Stimulated activated CD8-positive, alpha-beta memory T cell treated with anti-CD3 and anti-CD28 coated beads, Interleukin-4, amount 100 ng/mL, for 4 hours (primary cell): ENCODE measurements at places on chromosomes 1 and 21.

GRCh38 chr1:161907265-161907664 lies 116.4 kb downstream of the OLFML2B start:
- no peak for DNase-seq

DNA sequence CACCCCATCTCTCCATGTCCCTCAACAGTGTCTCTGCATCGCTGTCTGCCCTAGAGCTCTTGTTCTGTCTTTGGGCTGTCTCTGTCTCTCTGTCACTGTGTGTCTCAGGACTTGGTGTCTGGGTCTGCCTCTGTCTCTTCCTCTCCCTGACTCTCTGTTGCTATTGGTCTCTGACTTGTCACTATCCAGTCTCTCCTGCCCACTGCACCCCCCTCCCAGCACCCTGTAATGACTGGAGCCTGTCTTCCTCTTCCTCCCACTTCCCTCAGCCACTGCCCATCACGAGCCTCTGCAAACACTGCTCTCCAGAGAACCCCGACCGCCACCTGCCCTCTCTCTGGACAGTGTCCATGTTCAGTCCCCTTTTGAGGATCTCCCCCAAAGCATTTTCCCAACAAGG lies 12.1 kb downstream of the PEAR1 start:
- DNase-seq, result no peak

DNA sequence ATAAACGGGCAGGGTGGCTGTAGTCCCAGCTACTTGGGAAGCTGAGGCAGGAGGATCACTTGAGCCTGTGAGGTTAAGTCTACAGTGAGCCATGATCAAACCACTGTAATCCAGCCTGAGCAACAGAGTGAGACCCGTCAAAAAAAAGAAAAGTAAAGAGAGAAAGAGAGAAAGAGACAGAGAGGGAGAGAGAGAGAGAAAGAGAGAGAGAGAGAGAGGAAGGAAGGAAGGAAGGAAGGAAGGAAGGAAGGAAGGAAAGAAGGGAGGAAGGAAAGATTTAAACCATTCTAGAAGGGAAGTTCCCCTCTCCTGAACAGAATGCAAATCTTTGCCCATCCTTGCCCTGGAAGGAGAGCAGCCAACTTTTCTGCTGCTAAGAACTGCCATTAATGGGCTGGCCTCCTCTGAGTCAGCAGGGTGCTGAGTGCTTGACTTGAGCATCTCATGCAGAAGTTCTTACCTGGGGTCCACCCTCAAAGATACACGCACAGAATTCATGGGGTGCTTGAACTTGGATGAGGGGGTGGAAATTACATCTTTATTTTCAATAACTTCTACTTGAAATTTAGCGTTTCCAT lies 24.5 kb upstream of the TARDBP start:
- DNase-seq, result no peak

DNA sequence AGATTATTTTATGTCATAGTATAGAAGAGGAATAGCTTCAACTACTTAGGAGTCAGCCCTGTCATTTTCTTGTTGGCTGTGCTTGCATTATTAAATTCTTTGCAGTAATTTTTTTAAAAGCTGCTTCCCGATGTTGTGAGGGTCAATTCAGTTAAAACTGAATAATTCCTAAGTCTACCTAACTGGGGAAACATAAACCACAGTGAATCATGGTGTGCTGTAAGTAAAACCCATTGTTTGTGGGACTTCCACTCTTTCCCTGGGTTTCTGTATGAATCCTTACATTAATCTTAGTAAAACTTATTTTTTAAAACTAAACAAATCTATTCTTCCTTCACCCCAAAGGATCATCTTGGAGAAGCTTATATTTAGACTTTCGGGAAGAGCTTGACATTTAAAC lies 4.4 kb downstream of the SUCO start:
- DNase-seq, result no peak
